ENCODE measurements at places on chromosomes 2 and 18.

- no peak for DNase-seq
These were observed 60.0 kb downstream of the IL1R2 start for GRCh38 chr2:102051692-102052277.

- no peak for DNase-seq
These were observed 2.4 kb downstream of the TCF7L1 start for GRCh38 chr2:85135660-85135914.

GRCh38 chr2:86485103-86485502, 43.9 kb downstream of the KDM3A start:
- no peak for DNase-seq

- DNase-seq: no peak
These were observed 123.1 kb upstream of the XIRP2 start for GRCh38 chr2:166765141-166765540.

DNA sequence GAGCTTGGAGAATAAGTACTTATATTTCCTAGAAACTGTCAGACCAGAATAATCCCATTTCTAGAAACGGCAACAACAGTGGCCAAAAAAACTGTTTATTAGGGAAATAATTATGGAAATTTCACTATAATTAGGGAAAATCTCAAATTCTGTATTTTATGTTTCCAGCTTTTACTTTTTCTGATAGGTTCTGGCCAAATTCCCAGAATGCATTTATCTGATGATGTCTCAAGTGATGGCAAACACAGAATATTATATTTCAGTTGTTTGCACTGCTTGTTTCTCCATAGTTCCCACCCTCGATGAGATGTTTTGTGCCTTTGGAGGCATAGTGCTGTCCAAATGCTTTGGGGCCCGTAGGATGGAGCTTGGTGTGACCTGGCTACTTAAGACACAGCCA, 66.9 kb downstream of the AFF3 start:
- DNase-seq: no peak

DNA sequence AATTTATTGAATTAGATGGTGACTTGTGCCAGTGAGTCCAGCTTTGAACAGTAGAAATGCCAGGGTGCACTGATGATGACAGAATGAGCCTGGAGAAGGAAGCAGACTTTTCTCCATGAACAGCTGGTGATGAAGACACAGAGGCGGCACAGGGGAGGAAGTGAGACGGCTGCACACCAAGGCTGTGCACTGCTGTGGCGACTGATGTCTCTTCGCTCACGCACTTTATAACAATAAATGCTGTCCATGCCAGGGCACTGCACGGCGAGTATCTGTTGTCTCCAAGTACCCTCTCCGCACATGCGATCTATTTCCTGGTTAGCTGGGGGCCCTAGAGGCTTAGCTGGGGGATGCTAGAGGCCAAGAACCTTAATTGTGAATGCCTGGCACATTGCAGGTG, 175.2 kb downstream of the TMEM200C start:
- peak; percentile 17 for DNase-seq

DNA sequence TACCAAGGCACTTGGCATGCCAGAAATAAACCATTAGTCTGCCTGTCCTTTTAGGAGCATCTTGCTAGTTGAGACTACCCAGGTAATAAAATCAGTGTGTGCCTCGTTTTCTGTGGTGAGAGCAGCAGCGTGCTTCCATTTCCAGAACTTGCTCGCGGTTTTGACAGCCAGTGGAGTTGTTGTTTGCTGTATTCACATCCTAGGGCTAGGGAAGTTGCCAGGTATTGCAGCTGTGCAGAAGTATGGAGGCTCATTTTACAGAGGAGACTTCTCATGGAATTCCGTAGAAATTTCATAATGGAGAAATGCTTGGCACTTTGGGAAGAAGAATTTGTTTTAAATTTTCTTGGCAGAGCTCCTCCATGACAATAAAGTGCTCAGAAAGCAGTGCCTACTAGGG, 1355.1 kb upstream of the ZEB2 start:
- DNase-seq: no peak

GRCh38 chr2:9763356-9764152, 79.7 kb upstream of the TAF1B start:
- no peak for DNase-seq

- DNase-seq: no peak
These were observed 241.3 kb downstream of the AGPS start for GRCh38 chr2:177633910-177634294.

DNA sequence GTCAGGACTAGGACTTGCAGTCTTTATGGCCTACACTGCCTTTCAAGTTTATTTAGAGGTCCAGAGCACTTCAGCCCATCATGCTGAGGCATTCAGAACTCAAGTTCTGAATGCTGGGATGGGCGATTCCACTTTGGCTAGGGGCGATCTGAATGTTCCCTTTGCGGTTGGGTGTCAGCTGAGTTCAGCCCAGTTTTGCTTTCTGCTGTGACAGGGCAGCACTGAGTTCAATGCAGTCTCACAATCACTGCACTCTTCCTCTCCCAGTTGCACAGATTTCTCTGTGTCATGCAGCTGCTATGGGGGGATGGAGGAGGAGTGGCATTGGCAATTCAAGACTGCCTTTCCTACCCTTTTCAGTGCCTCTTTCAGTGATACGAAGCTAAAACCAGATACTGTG, 1232.0 kb upstream of the FAM98A start:
- peak; percentile 22 for DNase-seq

- DNase-seq: no peak
These were observed 19.4 kb upstream of the PAX3 start for GRCh38 chr2:222318026-222318711.

DNA sequence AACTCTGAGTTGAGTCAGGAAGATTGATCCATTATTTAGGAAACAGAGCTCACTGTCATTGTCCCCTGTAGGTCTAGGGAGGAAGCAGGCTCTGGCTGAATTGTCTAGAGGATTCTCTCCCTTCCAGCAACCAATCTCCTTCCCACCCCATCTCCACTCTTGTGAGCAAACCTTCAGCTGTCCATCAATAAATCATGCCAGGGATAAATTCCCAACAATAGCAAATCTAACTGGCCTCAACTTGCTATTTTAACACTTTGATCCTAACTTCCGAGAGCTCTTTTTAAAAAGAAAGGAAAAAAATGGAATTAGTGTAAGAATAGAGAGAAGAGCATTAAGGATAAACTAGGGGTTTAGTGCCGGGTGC, 53.5 kb downstream of the ATP8B1 start:
- no peak for DNase-seq

GRCh38 chr2:39778775-39779340, at the start of gene THUMPD2:
Gene THUMPD2 (minus strand): TSS chr2:39779258. CDS start chr2:39779239, 19 bp downstream.
- DNase-seq: peak; percentile 52

GRCh38 chr2:231640641-231641111, 48.0 kb downstream of the TEX44 start:
- DNase-seq: no peak

DNA sequence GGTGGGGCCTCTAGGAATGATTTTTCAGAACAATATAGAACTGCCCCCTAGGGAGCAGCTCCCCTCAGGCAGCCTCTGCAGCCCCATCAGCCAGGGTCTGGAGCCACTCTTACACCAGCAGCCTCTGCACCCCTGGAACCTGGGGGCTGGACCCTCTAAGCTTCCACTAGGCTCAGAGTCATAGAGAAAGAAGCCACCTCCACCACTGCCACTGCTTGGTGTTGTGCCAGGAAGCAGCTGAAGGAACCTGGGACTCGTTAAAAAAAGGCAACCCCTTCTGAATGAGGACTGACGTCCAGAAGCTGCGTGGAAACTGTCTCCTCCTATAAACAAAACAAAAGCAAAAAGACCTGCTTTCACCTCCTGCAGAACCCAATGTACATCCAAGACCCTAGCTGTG, 98.1 kb upstream of the HS6ST1 start:
- no peak for DNase-seq

DNA sequence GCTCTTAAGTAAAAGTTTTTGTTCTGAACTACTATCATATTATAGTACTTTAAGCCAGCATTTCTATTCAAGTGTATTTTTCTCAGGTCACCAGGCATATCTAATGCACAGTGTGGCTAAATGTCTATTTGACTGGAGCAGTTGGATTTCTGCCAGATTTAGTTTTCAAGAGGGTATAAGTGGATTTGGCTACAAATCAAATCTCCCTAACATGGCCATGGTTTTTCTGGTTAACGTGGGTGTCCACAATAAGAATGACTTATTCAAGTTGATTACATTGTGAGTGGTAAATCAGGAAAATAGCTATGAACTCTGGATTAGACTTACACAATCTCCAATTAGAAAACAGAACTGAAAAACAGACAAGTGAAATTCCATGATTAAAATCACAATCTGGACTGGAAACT, 5.7 kb upstream of the CHN1 start:
- DNase-seq: no peak

- no peak for DNase-seq
These were observed 57.1 kb downstream of the ZFP36L2 start for GRCh38 chr2:43169099-43169945.

DNA sequence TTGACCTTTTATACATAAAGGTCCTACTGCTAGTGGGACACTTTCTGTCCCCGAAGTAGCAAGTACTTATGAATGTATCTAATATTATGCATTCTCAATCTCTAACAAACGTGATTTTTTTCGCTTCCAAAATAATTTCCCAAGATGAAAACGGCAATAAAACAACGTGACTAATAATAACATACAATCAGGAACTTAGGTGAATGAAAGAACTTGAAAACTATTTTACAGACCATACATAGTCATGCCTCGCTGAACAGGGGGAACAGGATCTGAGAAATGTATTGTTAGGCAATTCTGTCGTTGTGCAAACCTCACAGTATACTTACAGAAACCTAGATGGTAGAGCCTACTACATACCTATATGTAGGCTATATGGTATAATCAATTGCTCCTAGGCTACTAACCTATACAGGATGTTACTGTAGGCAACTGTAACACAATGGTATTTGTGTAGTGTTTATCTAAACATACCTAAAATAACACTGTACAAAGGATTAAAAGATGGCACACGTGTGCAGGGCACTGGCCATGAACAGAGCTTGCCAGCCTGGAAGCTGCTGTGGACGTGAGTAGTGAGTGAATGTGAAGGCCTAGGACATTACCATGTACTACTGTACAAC, 2.5 kb downstream of the RTN4 start:
- peak; percentile 46 for DNase-seq

- no peak for DNase-seq
These were observed 73.6 kb downstream of the NRP2 start for GRCh38 chr2:205755923-205756322.
